ENCODE measurements at places on chromosomes 3 and 15. TPM values are rescaled to one million over a fixed set of nuclear protein-coding genes. Genes with fewer than 3 reads are reported as not detected.

DNA sequence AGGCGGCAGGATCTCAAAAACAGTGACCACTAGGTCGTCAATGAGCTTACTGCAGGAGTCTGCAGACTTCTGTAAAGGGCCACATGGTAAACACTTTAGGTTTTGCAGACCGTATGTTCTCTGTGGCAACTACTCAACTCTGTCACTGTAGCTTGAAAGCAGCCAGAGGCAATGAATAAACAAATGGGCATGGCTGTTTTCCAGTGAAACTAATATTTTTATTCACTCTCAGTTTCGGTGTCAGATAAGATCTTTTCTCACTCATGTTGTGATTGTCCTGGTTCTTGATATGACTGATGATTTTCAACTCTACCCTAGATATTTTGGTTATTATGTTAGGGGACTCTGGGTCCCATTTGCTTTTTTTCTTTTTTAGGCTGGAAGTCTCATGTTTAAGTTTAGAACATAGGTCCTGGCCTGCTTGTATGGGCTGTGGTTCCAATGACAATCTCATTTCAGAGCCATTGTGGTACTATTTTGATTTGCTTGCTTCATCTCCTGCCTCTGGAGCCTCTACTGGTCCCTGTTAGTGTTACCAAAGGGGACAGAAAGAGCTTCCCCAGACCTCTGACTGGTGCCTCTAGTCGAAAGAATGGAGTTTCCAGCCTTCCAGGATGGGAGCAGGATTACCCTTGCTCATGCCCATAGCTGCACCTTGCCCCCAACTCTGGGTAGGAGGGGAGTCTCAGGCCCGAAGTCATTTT is 222.0 kb downstream of the STT3B start:
- no peak overlapping the region for H3K27ac ChIP-seq
- no peak overlapping the region for H3K4me3 ChIP-seq
- no peaks in the 10 kb centered on the region for H3K36me3 ChIP-seq
- no peaks in the 10 kb centered on the region for H3K4me1 ChIP-seq
- no peaks in the 10 kb centered on the region for H3K27me3 ChIP-seq

RBPMS2 gene
- 2.9 TPM for total RNA-seq

- peaks cover 21% of the 10 kb centered on the region for H3K4me1 ChIP-seq
- H3K27me3 ChIP-seq = no peaks in the 10 kb centered on the region
- H3K4me3 ChIP-seq = no peak overlapping the region
- H3K27ac ChIP-seq = peak overlapping the region; percentile 45
These were observed 54.4 kb downstream of the LARS2 start for GRCh38 chr3:45442679-45443253.

TPRG1 gene
- 1.6 TPM for total RNA-seq

KBTBD12 gene
- not detected for total RNA-seq

DNA sequence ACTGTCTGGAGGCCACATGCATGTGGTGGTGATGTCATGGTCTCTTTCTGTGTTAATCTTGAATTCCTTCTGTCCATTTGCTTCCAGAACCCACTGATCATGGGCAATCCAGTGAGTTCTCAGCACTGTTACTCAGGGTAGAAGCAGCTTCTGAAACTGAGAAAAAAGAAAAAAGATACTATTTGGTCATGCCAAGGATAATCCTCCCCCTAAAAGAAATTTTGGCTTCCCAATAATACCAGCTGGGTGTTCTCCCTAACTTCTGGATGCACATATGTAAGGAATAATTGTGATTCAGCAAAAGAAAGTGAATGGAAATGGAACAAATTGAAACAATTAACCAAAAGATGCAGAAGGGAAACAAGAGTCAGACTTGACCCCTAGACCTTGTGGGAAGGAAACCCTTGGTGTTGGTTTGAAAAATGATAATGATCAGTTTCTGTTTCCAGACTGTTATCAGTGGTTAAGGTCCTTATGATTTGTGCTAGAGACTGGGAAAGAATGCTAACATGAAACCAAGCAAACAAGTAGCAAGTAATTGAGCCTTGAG is 92.3 kb downstream of the RBMS3 start:
- H3K4me1 ChIP-seq = no peaks in the 10 kb centered on the region
- no peak for DNase-seq
- no peak overlapping the region for H3K27ac ChIP-seq
- no peaks in the 10 kb centered on the region for H3K36me3 ChIP-seq
- H3K27me3 ChIP-seq = no peaks in the 10 kb centered on the region
- no peak overlapping the region for H3K4me3 ChIP-seq

SMAD6 gene
- 63.9 TPM for total RNA-seq

Measured in A673 (cell line).